ENCODE measurements at places on chromosomes 11 and 22. TPM values are rescaled to one million over a fixed set of nuclear protein-coding genes. Genes with fewer than 3 reads are reported as not detected.
A peak's percentile ranks its signal among the peaks of the same experiment; 100 is the strongest.

Gene LRRN4CL
- 8.5 TPM for total RNA-seq

- DNase-seq, result peak; percentile 62
Observed at GRCh38 chr11:2523821-2524391, 79.1 kb downstream of the KCNQ1 start.

DNA sequence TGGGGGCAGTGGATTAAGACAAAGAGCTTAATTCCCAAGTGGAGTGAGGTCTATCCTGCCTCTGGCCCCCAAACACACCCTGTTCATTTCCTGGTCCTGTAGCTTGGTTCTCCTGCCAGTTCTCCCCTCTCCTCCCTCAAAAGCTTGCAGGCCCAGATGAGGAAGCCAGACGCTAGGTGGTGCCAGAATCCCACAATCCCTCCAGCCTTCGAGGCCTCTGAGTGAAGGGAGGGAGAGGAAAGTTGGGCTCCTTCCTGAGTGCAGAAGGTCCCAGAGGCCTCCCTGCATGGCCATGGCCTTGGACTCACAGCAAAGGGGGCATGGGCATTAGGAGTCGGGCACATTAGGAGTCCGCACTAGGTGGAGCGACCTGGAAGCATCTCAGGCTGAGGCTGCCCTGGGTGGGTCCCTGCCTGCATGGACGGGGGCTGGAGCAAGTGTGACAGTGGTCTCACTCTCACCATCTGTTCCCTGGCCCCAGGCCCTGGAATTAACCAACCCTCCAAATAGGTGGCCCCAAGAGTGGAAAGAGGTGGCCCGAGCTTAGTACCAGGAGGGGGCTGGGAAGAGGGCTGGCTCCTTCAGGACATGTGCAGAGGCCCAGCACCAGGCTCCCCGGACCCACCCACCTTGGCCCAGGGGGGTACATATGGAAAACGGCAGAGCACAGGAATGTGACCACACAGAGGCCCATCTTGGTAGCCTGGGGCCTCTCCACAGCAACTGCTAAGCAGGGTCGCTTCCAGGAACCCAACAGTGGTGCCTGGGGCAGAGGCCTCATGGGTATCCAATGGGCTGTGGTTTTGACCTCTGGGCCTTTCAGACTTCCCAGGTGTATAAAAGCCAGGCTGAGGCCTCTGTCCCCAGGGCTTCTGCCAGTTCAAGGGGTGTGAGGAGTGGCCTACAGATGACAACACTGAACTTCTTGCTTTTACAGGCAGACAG, 5.2 kb downstream of the FXYD2 start:
- peak; percentile 76 for DNase-seq

Gene KRTAP5-8
- 0.42 TPM for total RNA-seq

GRCh38 chr22:32082331-32082730, 39.3 kb downstream of the SLC5A1 start:
- no peak for DNase-seq

Gene OR51B5
- total RNA-seq, result 0.71 TPM

DNA sequence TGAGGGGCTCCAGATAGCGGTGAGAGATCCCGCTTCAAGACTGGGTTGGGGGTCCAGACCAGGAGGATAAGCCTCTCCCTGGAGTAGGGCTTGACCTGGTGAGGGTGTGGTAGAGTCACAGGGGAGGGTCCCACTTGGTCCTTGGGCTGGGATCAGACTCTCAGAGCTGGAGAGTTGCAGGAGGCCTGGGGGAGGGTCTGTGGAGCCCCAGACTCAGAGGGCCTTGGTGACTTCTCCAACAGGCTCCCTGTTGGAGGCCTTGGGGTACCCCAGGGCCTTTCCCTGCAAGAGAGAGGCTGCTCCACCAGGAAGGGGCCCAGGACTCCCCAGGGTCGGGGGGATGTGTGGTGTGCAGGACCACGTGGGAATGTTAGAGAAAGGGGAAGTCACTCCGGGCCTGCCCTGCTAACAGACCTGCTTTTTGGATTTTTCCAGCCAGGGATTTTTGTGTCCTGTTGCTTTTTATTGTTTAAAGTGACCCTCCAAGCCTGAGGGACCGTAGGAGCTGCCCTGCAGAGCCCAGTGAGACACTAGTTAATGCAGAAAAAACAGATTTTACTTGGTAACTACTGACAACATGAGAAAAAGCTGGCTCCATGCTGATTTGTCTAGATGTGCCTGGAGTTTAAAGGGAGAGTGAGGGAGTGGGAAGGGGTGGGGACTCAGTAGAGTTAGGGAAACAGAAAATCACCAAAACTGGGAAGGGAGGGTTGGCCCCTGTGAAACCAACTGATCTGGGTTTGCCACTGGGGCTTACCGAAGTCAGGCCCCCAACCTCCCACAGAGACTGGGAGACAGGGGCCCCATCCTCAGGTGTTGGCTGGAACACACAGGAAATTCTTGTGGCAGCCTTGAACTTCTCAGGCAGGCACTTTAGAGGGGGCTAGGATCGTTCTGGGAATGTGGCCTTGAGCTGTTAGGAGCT, 801 bp upstream of the TXNRD2 start:
- peak; percentile 61 for DNase-seq

Gene FUT4
- 8.7 TPM for total RNA-seq

Gene SLC1A2
- 1.1 TPM for total RNA-seq

DNA sequence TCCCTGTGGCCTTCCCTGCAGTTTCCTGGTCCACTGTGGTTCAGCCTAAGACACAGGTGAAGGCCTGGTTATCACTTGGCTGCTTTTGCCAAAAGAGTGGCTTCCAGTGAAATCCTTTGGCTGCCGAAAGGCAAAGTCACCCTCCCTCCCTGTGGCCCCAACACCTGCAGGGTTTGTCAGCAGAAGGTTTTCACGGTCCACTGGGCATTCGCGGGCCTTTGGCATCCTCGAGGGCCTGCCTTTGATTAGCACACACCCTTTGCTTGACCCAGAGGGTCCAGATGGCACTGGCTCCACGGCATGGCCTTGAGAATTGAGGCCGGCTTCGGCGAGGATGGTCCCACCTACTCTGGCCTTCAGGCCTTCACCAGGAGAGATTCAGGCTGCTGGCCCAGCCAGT, 35.3 kb downstream of the RTN4R start:
- no peak for DNase-seq

Gene SCN2B
- total RNA-seq, result 0.78 TPM

Gene TREH
- total RNA-seq, result not detected

DNA sequence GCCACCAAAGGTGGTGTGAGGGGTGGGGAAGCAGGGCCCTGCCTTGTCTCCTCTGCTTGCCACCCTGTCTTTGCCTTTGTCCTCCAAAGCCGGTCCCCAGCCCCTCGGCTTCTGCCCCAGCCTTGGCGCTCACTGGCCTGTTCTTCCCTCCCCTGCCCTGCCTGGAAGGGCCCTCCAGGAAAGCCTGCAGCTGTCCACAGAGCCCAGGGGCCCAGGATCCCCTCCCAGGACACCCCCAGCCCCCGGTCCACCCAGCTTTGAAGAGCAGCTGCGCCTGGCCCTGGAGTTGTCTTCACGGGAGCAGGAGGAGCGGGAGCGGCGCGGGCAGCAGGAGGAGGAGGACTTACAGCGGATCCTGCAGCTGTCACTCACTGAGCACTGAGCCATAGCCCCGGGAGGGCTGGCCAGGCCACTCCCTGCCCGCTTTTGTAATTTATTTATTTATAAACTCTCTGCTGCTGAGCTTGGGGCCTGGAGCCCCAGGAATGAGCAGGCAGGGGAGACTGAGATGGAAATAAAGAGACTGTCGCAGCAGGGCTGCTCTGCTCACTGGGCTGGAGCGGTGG, 1.3 kb upstream of the SSH3 start:
- peak; percentile 77 for DNase-seq

- DNase-seq, result no peak
Observed at GRCh38 chr22:44295406-44295805, 17.3 kb downstream of the SHISAL1 start.

DNA sequence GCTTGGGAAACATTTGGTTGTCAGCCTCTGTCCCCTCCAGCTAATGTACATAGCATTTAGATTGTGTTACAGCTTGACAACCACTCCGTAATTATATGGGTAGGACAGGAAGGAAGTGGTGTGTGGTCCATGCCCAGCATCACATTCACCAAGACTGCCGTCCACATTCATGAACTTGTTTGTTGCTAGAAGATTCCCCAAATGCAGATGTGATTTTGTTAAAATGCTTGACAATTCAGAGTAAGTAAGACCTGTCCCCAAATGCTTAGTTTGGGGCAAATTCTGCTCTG, 1482.7 kb downstream of the TBC1D22A start:
- no peak for DNase-seq

GRCh38 chr11:106187860-106188456, 110.5 kb downstream of the AASDHPPT start:
- no peak for DNase-seq

- DNase-seq, result no peak
Observed at GRCh38 chr11:113488931-113489351, 13.7 kb upstream of the DRD2 start.

- DNase-seq, result no peak
Observed at GRCh38 chr22:29520851-29521250, 32.7 kb downstream of the THOC5 start.

Gene ZNF215
- total RNA-seq, result 0.93 TPM

Gene TSSK2
- total RNA-seq, result not detected

GRCh38 chr22:25399649-25400151, 164.8 kb upstream of the GRK3 start:
- DNase-seq, result peak; percentile 66

DNA sequence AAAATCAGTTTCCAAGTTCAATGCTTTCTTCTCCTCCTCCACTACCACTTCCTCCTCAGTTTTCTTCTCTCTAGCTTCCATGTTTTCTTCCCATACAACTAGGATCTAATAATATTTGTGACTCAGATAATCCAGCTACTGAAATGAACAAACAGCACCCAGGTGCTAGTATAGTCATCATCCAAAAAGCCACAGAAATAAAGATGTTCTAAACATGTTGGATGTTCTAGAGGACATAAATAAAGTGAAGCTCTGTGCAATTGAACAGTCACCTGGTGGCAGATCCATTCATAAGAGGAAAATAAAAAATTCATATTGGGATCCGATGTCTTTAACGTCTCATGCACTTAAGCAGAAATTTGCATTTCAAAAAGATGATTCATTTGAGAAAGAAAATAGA, 142.8 kb downstream of the ENTHD1 start:
- no peak for DNase-seq

Gene FAM180B
- total RNA-seq, result 1.7 TPM

DNA sequence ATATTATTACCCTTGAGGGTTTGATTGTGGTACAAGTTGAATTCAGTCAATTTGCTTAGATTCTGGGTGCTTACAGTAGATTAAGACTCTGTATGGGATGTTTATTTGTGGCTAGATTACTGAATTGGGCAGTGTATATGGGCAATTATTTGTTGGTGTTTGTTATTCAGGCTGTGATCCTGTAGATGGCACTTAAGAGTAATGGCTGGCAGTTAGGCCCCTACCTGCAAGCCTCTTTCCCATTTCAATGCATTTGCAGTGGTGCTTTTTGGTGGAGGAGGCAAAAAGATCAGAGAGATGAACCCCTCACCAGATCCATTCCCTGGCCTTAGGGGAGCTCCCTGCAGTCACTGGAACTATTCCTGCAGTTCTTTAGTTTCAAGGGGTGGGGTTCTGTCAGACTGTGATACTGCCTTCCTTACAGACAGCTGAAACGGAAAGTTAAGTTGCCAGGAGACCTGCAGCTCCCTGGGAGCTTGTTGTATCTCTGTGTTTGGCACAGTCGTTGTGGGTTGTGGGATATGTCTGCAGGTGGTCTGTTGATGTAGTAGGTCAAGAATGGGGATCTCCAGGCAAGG, 199.5 kb downstream of the AASDHPPT start:
- DNase-seq, result no peak

DNA sequence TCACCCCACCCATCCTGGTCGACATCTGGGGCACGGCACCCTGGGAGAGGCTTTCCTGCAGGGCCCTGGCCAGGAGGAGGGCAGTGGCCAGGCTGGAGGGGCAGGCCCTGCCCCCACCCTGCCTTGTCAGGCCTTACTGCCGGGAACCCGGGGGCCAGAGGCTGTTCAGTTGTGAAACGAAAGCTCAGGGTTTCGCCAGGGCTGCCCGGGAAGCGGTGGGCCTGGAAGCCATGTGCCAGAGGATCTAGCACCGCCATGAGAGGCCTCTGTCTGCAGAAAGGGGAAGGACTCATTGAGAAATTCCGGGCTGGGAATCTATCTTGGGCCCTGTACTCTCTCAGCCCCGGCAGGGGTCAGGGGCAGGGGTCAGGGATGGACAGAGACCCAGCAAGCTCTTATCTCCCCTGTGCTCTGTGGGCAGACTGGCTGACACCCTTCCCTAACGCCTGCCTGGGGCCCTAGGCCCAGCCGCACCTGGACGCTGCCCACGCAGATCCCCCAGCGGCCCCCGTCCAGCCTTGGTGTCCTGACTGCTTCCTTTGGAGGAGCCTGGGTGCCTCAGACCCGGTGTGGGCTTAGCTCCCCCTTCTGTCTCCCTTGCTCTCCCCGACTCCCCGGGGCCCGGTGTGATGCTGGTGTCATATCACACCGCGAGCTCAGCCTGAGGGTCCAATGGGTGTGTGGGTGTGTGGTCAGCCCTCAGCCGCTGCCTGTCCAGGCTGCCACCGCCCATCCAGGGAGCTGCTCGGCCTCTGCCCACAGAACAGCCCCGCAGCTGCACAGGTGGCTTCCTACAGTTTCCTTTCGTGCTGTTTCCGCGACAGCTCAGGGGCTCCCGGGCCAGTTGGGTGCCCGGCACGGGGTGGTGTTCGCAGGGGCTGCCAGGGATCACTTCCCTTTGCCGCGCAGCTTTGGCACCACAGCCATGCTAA, 6.5 kb downstream of the PIM3 start:
- DNase-seq, result peak; percentile 86

DNA sequence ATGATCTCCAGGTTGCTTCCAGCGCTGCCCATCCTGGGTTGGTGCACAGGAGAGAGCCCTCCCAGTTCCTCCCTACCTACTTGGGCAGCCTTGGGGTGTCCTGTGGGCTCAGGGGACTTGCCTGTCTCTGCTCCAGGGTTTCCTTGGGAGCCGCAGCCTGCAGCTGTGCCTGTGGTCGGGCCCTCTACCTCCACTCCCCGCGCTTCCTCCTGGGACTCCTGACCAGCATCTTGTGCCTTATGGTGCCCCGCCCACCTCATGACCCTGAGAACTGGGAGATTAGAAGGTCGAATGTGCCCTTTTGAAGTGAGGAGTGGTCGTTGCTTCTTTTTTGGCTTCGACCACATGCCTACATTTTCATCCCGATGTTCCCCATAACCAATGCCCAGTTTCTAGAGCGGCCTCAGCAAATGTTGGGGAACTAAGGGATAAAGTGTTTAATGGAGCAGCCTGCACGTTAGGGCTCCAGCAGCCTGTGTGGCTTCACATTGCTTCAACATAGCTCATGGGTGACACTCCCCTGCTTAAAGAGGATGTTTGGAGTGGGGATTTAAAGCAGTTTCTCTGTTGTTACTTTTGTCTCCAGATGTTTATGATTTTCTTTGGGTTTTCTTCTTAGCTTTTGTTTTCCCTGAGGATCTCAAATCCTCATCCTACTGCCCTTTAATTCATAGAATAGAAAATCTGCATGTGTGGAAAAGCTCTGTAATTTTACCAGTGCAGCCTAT, 248.8 kb downstream of the TBC1D22A start:
- no peak for DNase-seq

DNA sequence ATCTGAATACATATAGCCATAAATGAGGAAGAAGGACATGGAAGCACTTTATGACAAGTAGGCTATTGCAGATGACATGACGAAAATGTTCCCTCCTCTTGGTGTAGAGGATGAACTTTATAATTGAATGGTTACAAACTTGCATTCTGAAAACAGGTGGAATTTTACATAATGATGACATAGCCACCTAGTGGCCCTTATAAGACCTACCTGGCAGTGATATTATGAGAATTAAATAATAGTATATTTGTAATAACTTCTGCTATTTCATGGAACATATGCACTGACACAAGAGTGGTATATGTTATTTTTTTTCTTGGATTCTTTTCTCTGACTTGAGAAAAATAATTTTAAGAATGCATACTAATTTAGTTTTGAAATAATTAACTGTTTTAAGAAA, 22.9 kb downstream of the TRIM22 start:
- DNase-seq, result no peak

Data from aorta (tissue), 5 donors.